ENCODE measurements at places on chromosomes 3 and 15.

DNA sequence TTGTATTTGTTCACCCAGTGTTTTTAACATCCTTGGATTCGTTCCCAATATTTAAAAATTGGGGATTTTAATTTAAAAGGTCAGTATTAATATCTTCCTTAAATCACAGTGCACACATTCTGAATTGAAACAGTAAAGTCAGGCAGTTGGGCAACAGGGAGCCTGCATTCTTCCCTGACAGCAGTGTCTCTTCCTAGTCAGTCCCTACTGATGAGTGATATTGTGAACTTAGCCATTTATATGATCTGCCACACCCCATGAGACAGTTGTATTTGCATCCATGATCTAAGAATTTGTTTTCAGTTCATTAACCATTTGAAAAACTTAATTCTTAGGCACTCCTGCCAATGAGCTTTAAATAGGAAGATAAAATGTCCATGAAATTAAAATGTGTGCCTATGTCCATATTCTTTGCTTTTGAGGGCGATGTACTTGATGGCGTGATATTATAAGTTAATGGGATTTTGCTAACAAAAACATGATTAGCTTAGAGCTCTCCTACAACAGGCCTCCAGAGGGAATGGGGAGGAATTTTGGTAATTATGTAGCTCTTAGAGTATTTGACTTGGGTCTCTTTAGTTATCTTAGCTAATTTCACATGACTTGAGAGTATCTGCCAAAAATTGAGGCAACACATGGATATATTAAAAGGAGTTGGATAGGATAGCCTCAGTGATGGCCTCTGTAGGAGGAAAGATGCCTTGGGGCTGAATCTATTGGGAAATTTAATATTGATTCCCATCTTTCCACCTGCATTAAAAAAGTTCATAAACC is 219.3 kb downstream of the PTPRG start:
- DNase-seq, result no peak

- DNase-seq, result no peak
Measured at GRCh38 chr3:180252683-180253082, 215.9 kb upstream of the PEX5L start.

DNA sequence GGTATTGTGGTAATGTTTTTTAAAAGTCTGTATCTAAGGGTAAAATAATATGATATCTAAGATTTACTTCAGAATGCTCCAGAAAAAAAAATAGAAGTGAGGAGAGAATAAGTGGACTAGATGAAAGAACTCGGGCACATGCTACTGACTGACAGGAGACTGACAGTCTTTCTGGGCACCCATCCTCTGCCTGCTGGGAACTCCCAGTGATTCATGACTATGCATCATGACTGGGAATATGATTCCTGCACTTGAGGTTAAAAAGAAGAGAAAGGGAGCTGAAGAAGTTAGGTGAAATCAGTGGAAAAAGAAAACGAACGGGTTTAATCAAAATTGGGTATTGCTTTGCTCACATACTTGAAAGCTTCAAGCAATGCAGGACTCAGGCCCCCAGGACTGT is 35.7 kb upstream of the SPSB4 start:
- DNase-seq, result no peak

- DNase-seq, result no peak
Measured at GRCh38 chr3:131714585-131715220, 211.9 kb upstream of the MRPL3 start.

DNA sequence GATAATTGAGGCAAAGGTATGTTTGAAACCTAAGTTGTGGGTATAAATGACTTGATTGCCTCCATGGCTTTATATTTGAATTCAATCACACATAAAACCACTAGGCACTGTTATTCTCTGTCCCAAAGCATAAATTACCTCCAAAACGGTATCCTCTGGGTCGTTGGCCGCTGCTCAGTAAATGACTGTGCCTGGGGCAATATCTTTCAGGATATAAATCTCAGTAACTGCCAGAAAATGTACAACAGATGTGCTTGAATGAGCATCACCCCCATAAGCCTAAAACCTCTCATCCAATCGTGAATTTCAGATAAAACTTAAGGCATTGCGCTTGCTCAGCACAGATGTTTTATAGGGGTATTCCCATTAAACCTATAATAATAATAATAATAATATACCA is 19.0 kb upstream of the C3orf49 start:
- DNase-seq, result no peak

DNA sequence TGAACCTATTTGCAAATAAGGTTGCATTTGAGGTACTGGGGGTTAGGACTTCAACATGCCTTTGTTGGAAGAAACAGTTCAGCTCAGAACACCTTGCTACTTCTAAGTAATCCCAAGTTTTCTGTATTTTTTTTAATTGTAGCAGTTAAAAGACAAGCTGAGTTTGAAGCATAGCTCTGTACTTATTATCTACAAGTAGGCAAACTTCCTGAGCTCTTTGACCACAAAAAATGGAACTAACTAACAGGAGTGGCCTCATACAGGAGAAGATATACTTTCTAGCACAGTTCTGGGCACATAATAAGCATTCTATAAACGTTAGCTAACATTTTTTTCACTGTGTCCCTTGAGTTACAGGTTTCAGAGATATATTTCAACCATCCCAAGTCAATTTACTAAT is 159.2 kb downstream of the CHST2 start:
- DNase-seq, result no peak

DNA sequence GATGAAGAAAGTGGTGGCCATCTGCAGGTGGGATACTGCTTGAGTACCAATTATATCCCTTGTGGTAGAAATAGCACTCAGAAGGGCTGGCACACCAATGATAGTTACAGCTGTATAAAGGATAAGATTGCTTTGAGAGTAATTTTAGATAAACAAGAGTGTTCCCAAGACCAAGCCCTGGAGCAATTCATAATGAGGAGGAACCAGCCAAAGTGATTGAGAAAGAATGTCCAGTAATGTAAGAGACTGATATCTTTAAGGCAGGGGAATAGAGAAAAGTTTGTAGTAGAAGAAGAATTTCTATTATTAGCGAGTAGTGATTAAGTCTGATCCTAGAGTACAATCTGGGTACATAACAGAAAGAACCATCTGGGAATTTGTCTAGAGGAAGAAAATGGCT is 945.1 kb downstream of the OTOL1 start:
- no peak for DNase-seq

GRCh38 chr15:48059791-48060190 is 61.0 kb upstream of the SLC24A5 start:
- no peak for DNase-seq

DNA sequence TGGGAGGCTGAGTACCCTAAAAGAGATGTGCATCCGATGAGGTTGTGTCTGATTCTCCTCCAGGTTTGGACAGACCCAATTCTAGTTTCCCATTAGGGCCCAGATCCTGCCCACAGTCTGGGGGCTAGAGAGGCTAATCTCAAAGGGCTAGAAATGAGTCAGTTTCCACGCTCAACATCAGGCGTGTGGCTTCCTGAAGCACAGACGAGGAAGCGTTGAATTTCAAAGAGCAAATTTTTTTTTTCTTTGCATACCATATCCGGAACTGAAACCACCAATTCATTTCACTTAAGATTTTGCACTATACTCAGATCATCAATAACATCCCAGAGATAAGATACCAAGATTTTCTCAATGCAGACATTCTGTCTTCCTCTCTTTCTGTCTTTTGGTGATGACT is 173.8 kb upstream of the BCL6 start:
- DNase-seq, result no peak

DNA sequence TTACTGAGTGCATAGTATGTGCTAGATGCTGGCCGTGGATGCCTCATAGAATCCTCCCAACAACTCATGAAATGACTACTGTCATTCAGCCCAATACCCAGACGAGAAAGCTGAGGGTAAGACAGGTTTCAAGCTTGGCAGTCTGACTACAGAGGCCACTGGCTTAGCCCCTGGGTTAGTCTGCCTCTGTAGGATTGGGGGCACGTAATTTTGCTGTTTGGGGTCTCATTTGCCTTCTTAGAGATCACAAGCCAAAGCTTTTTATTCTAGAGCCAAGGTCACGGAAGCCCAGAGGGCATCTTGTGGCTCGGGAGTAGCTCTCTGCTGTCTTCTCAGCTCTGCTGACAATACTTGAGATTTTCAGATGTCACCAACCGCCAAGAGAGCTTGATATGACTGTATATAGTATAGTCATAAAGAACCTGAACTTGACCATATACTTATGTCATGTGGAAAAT is 1.0 kb upstream of the CCR5 start:
- no peak for DNase-seq

GRCh38 chr3:129282727-129283327 is 4.2 kb downstream of the HMCES start:
- no peak for DNase-seq

DNA sequence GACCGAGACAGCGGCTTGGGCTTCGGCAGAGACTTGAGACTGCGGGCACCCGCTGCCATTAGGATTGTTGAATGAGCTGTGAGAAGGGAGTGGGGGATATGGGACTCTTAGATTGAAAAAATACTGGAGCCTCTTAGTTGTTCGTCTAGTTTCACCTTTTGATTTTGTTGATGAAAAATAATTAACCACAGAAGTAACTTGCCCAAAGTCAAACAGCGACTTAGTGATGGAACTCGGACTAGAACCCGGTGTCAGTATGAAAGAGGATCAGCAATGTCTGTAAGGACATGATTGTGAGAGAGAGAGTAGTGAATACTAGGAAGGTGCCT is 510 bp upstream of the GOLGB1 start:
- no peak for DNase-seq

DNA sequence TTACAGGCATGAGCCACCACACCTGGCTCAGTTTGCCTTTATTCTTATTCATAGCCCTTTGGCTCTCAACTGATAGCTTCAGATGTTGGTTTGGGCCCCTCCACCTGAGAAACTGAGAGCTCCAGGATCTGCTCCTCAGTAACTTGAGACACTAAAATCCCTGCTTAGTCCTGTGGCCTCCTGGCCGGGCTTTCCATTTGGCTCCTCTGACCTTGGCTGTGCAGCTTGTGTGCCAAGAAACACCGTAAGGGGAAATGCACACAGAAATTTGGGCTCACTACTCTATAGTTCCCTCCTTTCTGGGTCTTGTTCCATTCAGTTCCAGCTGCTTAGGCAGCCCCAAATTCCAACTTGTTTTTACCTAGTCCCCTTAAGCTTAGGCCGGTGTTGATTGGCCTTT is 24.9 kb downstream of the NIPA2 start:
- no peak for DNase-seq

GRCh38 chr3:187870360-187871203 is 125.3 kb upstream of the BCL6 start:
- no peak for DNase-seq

DNA sequence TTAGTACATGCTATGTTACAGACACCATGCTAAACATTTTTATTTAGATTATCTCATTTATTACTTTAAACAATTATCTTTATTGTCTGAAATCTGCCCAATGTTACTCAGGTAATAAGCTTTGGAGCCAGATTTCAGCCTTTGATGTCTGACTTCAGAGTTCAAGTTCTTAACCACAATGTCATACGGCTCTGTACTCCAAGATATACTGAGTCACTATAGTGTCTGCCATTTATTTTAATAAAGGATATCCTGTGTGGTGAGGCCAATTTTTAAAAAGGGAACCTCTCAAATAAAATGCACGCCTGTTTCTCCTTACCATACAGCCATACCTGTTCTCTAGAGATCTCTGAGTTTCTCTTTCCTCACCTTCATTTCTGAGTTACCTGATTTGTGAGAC is 193.1 kb downstream of the EPHA3 start:
- DNase-seq, result no peak

DNA sequence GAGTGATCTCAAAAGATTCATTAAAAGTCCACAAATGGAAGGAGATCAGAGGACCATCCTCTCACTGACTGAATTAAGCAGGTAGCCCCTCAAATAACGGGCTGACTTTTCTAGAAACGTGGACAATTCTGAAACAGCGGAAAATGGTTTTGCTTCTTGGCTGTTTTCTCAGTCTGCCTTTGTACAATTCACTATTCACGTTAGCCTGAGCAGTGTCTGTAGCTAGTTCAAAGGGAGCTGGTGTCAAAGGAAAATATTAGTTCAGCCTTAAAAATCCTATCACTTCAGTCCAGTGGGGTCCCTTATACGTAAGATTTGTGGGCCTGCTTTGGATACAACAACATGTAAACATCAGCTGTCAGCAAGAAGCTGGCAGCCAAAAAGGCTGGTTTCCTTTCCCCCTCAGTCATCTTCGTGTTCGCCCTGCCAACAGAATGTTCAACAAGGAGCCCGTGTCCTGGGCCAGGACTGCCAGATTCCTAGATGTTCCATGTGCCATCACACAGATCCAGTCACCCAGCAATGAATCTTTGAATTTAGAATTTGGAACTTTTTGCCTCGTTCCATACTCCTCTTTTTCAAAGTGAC is 19.3 kb downstream of the LMCD1 start:
- DNase-seq, result no peak

DNA sequence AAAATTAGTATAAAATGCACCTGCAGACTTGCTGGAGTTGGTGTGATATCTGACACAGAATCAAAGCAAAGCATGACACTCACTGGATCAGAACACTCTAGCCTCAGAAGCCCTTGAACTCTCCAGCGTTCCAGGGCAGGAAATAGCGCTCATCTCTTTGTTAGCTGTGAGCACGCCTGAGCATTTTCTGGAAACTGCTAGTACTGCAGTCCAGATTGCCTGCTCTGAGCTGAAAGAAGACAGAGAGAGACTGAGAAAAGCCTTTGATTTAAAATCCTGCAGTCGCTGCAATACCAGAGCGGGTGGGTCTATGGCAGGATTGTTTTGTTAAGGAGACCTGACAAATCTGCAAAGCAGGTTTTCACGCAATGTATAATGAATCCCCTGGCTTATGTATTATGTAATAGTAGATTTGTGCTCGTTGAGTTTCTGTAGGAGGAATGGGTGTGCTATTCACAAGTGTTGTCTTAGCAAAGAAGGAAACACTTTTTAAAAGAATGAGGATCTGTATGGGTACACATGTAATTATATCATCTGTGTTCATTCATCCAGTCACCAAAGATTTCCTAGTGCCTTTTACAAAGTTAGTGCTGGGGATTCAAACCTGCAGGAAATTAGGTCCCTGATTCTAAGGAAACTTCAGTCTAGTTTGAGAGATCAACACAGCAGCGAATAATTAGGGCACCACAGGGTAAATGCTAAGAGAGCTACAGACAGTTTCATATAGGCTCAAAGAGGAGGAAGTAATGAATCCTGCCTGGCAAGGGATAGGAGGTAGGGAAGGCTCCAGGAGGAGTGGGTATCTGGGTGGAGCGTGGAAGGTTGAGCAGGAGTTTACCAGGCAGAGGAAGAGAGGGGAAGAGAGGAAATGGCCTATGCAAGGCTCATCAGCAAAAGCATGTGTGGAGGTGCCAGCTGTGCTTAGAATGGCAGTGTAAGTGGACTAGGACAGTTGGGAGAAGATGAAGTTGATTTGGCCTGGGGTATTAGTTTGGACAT is 26.1 kb upstream of the MGLL start:
- DNase-seq, result no peak

- no peak for DNase-seq
Measured at GRCh38 chr3:194305356-194306108, 45.6 kb downstream of the CPN2 start.

All from iPS DF 6.9 (cell line).